ENCODE measurements at places on chromosomes 16 and 17.

- DNase-seq = no peak
Measured at GRCh38 chr16:90078579-90078895, 1.4 kb upstream of the PRDM7 start.

DNA sequence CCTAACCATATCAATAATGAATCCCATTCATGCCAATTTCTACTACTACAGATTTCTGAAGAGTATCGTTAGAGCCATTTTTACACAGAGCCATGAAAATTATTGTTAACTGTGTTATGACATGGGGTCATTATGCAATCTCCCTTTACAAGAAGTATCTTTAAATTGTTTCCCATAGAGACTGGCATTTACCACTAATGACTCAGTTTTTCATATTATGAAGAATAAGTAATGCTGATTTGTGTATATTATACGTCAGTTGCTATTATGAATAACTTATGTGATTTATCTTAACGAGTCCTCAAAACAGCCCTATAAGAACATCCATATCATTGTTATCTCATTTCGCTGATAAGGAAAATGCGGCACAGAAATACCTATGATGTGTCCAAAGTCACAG lies 173.8 kb downstream of the KCNJ2 start:
- no peak for DNase-seq

DNA sequence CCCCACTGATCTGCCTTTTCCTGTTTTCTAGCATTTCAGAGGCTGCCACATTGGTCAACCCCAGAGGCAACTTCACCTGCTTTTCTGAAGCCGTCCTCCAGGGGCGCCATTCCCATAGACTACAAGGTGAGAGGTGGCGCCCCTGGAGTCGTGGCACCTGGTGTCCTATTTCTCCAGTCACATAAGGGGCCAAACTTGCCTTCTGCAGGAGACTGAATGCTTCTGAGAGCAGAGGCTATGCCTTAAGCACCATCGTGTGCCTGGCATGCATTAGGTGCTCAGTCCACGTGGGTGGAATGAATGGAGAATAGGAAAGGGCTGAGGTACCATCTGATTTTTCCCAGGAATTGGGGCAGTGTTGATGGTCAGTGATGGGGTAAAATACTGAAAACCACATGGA lies 164.8 kb downstream of the HAPSTR1 start:
- DNase-seq = no peak

- no peak for DNase-seq
Measured at GRCh38 chr17:65583921-65584603, 22.6 kb upstream of the AXIN2 start.

DNA sequence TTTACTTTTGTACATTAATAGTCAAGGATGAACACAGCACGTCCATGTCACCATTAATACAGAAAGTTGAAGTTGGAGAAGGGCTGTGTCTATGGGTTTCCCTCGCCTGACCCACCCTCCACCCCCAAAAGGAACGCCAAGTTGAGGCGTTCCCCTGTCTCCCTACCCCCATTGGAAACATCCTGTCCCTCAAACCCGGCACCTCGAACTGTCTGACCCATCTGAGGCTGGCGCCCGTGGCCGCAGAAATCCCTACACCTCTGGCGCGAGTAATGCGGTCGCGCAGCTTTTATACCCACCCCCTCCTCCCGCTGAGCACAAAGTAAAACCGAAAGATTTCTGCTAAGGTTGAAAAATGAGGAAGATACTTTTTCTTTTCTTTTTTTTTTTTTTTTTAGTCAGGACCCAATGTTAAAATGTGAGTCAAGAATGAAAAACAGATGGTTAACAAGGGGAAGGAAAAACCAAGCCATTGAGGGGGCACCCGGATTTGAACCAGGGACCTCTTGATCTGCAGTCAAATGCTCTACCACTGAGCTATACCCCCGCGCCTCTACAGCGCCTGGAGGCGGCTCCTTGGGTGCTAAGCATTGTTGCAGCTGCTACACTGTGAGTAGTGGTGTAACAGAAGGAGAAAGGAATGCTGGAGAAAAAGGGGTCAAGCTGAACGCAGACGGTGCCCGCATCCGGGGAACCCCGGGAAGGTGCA lies 887 bp upstream of the LASP1 start:
- peak; percentile 92 for DNase-seq

DNA sequence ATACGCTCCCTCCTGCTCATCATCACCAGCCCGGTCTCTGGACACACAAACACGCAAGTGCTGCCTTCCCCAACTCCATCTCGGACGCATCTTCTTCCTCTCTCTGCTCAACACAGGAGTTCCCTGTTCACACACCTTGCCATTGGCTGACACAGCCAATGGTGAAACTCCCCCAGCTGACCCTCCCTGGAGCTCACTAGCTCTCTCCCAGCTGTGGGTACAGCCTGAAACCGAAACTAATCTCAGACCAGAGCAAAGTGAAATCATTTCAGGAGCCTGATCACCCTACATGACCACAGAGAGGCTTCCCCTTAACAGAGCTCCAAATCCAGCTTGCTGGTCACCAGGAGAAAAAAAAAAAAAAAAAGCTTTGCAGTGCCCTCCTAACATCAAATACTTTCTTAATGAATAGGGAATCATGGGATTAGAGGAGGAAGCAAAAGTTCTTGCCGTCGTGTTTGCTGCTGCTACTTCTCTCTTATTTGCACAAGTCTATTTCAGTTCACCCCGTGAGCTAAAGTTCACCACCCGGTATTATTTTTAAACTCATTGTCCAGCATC lies 8.3 kb downstream of the CUEDC1 start:
- no peak for DNase-seq

- DNase-seq = no peak
Measured at GRCh38 chr17:72270273-72270924, 149.6 kb downstream of the SOX9 start.

DNA sequence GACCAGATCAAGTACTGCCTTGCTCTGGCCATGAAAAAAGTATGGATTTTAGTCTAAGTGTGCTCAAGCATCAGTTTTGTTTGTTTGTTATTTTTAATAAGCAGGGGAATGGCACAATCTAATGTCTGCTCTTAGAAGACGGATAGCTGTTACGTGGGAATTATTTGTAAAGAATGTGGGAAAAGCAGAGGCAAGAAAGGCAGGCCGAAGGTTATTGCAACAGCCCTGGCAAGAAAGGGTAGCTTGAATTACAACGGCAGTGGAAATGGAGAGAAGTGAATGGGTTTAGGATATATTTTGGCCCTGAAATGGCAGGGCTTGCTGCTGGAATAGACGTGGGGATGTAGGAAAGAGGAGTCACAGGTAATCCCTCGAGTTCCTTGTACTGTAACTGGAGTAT lies 987 bp upstream of the HASPIN start:
- DNase-seq = no peak

DNA sequence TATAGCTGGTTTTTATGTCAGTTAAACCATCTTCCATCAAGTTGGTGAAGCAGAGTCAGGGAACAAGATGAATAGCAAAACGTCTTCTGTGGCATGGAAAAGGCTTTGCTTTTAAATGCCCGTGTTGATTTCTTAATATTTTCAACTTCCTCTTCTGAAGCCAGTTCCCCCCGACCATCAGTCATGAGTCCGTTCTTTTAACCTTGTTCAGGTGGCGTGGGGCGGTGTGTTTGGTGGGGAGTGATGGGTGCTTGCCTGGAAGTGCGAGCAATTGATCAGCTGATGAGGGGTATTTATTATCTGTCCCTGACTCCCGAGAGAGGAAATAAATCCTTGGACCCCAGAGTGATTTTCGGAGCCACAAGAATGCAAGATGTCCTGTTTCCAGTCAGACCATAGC lies 147.1 kb downstream of the WWOX start:
- no peak for DNase-seq

GRCh38 chr17:59504821-59505220 lies 60.6 kb upstream of the DHX40 start:
- no peak for DNase-seq

- DNase-seq = no peak
Measured at GRCh38 chr16:64532691-64533090, 589.2 kb downstream of the CDH11 start.

Data from stimulated activated CD4-positive, alpha-beta T cell treated with anti-CD3 and anti-CD28 coated beads, Interleukin-1b, Interleukin-23, amount 100 ng/mL, for 1 hour (primary cell).